Activated CD4-positive, alpha-beta T cell treated with anti-CD3 and anti-CD28 coated beads, Interleukin-2, Interleukin-4, amounts not matched to agents 100 ng/mL and 50 ng/mL, durations not matched to agents 16 hours and 8 hours (primary cell): ENCODE measurements at places on chromosomes 2 and 18.

- DNase-seq: peak; percentile 32
Measured at GRCh38 chr18:22813648-22814328, 119.3 kb upstream of the RBBP8 start.

- no peak for DNase-seq
Measured at GRCh38 chr2:153115141-153115540, 363.4 kb downstream of the RPRM start.

GRCh38 chr2:119338272-119338671, 28.4 kb downstream of the C2orf76 start:
- no peak for DNase-seq

GRCh38 chr18:10770264-10770663, 244.4 kb downstream of the NAPG start:
- DNase-seq: no peak

DNA sequence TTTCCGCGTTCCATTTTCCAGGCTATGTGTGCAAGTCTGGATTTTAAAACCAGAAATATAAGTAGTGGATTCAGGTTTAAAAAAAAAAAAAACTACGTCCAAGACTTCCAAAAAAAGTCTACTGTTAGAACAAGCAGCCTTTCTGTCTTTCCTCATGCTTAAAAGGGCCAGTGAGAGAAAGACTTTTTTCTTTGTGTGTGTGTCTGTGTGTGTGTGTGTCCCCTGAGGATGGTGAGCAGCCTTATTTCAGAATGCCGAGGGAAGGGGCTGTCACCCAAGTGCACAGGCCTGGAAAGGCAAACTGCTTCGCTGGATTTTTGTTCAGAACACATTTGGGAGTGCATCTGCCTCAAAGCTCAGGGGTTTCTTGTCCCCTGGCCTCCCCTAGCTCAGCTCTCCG, 98.8 kb downstream of the ZBTB7C start:
- no peak for DNase-seq

- DNase-seq: no peak
Measured at GRCh38 chr18:26655525-26656430, 107.4 kb upstream of the KCTD1 start.

GRCh38 chr2:17249249-17249648, 269.0 kb downstream of the RAD51AP2 start:
- DNase-seq: no peak

GRCh38 chr18:57975805-57976204, 68.2 kb upstream of the NEDD4L start:
- no peak for DNase-seq
